ENCODE measurements at places on chromosomes 3 and 15.

GRCh38 chr3:9976721-9977709, 9.6 kb downstream of the EMC3 start:
- DNase-seq, result no peak

- DNase-seq, result no peak
These were observed 777.6 kb downstream of the ROBO1 start for GRCh38 chr3:78990156-78990555.

GRCh38 chr3:71547249-71548198, 36.0 kb downstream of the FOXP1 start:
- DNase-seq, result no peak

GRCh38 chr3:58291671-58292338, 14.2 kb upstream of the RPP14 start:
- no peak for DNase-seq

GRCh38 chr3:145704020-145704419, 457.0 kb downstream of the PLOD2 start:
- no peak for DNase-seq

DNA sequence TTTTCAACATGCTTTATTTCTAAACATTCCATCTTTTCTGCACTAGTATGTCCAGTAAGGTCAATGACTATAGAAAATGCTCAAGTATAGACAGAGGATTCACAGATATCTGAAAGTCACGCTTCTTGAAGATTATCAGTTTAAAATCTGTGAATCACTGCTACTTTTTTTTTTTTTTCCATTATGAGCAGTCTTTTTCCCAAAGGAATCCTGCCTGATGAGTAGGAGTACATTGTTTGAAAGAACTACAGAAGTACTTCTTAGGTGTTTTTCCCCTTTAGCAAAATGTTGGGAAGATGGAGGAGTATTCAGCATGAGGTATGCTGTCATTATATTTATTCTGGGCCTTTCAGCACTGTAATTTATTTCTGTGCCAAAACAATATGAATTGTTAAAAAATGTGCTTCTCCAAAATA, 266.2 kb downstream of the NLGN1 start:
- DNase-seq, result no peak

DNA sequence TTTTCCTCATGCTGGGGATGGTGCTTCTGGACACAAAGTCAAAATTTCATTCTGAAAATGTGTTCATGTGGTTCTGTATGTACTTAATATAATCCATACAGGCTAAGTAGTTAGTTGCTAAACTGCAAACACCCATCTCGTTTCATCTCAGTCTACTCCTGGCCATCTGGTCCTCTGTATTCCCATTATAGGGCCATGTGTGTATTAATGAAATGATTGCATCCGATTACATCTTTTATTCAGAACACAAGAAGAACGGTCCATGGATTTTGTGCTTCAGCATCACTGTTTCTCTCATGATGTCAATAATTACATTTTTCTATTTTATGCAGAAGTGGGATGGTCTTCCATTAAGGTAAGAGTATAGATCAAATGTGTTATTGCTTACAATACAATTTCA, 6.1 kb upstream of the GJD2 start:
- DNase-seq, result no peak
